ENCODE measurements at places on chromosomes 1 and 21.

- no peak for DNase-seq
Observed at GRCh38 chr1:209609791-209610630, 26.5 kb downstream of the CAMK1G start.

- DNase-seq: no peak
Observed at GRCh38 chr1:179881642-179882252, 338 bp upstream of the TOR1AIP1 start.

- DNase-seq: no peak
Observed at GRCh38 chr1:110563089-110563488, 43.1 kb downstream of the KCNA2 start.

DNA sequence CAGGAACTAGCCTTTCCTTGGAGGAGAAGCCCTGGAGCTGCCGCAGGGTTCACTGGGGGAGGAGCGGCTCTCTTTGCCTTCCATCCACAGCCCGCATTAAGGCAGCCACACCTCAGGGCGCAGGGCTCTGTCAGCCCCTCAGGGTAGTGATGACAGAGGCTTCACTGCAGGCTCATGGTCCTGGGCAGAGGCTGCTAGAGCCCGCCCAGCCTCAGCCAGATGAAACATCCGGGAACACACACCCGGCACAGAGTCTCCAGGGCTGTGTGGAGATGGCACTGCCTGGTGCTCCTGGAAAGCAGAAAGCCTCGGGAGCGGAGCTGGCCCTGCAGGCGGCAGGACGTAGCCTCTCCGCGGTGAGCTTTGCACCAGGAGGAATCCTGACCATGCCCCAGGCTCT is 29.4 kb upstream of the PEX10 start:
- no peak for DNase-seq

DNA sequence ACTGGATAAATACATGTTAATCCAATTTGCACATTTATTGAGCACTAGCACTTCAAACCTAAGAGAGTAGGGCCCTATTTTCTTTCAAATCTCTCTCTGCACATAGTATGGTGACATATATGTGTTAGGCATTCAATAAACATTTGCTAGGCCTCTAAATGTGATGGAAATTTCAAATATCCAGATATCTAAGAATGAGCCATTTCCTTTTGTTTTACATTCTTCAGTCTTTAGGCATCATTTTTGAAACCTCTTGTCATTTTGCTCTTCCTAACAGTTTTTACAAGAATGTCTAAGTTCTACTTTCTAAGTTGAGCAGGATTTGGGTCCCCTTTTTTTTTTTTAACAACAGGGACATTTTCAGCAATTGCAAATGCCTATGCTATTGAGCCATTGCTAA is 395.7 kb upstream of the ST6GALNAC5 start:
- no peak for DNase-seq

DNA sequence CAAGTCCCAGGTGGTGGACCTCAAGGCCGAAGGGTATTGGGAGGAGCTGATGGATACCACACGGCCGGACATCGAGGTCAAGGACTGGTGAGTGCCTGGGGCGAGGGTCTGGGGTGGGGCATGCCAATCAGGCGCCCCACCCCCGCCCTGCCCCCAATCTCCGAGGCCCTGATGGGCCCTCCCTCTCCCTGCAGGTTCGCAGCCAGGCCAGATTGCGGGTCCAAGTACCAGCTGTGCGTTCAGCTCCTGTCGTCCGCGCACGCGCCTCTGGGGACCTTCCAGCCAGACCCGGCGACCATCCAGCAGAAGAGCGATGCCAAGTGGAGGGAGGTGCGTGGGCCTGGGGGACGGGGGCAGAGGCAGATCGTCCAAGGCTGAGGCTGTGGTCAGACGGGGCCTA is 3.9 kb downstream of the FBXO44 start:
- no peak for DNase-seq

GRCh38 chr1:36807262-36807661 is 227.1 kb downstream of the GRIK3 start:
- DNase-seq: no peak
